CD4-positive, alpha-beta memory T cell (primary cell): ENCODE measurements at places on chromosomes 5 and 9.

DNA sequence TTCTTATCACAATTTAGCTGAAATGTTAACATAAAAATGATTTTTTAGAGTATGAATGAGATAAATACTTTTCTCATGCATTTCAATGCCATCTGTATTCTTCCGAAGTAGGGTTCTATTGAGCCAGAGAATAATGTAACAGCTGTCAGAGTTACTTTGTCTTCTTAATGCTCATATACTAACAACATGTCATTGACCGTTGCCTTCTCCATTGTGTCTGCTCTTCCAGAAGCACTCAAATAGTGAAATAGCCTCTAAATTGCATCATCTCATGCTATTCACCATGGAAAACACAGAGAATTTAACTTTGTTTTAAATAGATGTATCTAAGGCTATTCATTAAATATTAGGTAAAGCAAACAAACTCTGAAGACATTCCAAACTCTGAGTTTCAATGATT is 1875.9 kb upstream of the CDH9 start:
- no peak for DNase-seq

GRCh38 chr9:136861874-136862457 is 4.1 kb downstream of the EDF1 start:
- DNase-seq, result no peak

- DNase-seq, result no peak
Measured at GRCh38 chr5:37552161-37552560, 173.0 kb downstream of the WDR70 start.

GRCh38 chr5:1523793-1524480 is at the start of gene LPCAT1:
Gene LPCAT1 (minus strand): TSS chr5:1523960. CDS start chr5:1523844, 116 bp downstream.
- DNase-seq, result peak; percentile 69

DNA sequence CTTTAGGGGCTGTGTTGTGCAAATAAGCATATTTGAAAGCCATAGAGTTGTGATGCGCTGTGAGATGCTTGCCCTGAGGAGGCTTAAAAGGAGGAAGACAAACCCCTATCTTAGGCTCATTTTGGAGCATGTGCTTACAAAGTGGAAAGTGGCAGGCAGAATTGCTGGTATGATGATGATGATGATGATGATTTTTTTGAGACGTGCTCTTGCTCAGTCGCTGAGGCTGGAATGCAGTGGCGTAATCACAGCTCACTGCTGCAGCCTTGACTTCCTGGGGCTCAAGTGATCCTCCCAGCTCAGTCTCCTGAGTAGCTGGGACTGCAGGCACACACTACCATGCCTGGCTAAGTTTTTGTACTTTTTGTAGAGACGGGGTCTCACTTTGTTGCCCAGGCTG is 1.7 kb downstream of the CNOT8 start:
- DNase-seq, result no peak

- DNase-seq, result no peak
Measured at GRCh38 chr5:24899180-24899579, 254.4 kb upstream of the CDH10 start.
